ENCODE measurements at places on chromosomes 3 and 15.
A peak's percentile ranks its signal among the peaks of the same experiment; 100 is the strongest.

DNA sequence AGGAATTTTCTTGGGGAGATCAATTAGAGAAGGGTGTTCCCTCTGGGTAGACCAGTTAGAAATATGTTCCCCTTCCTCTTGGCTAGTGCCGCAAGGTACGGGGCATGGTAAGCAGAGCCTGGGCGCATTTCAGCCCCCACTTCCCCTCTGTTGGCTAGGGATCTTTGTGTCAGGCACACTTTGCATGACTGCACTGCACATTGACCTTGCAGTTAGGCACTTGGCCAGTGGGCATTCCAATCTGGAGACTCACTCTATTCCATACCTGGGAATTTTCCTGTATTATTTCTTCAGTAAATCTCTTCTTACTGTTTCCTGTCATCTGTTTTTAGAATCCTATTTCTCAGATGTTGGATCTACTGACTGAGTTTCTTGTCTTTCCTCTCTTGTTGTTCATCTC is 30.0 kb upstream of the CACNA1D start:
- H3K36me3 ChIP-seq: no peaks in the 10 kb centered on the region
- no peak for DNase-seq
- H3K4me1 ChIP-seq: no peaks in the 10 kb centered on the region
- no peak overlapping the region for H3K27ac ChIP-seq

DNA sequence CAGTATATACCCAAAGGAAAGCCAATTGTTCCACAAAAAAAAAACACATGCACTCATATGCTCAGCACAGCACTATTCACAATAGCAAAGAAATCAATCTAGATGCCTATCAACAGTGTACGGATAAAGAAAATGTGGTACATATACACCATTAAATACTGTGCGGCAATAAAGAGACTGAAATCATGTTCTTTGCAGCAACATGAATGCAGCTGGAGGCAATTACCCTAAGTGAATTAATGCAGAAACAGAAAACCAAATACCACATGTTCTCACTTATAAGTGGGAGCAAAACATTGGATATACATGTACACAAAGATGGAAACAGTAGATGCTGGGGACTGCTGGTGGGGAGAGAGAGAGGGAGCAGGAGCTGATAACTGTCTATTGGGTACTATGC is 124.2 kb upstream of the AADACL2 start:
- H3K27ac ChIP-seq: no peak overlapping the region
- no peak overlapping the region for H3K4me3 ChIP-seq
- peaks cover 16% of the 10 kb centered on the region for H3K27me3 ChIP-seq
- H3K36me3 ChIP-seq: no peaks in the 10 kb centered on the region
- no peak for DNase-seq

- no peaks in the 10 kb centered on the region for H3K4me1 ChIP-seq
- no peaks in the 10 kb centered on the region for H3K36me3 ChIP-seq
- H3K4me3 ChIP-seq: no peak overlapping the region
- no peaks in the 10 kb centered on the region for H3K27me3 ChIP-seq
- no peak for DNase-seq
Measured at GRCh38 chr3:105077060-105077822, 289.5 kb upstream of the ALCAM start.

- H3K4me3 ChIP-seq: no peak overlapping the region
- no peak for DNase-seq
- H3K27me3 ChIP-seq: no peaks in the 10 kb centered on the region
- H3K36me3 ChIP-seq: peaks cover 7% of the 10 kb centered on the region
Measured at GRCh38 chr3:186517218-186517617, 27.0 kb downstream of the CRYGS start.

DNA sequence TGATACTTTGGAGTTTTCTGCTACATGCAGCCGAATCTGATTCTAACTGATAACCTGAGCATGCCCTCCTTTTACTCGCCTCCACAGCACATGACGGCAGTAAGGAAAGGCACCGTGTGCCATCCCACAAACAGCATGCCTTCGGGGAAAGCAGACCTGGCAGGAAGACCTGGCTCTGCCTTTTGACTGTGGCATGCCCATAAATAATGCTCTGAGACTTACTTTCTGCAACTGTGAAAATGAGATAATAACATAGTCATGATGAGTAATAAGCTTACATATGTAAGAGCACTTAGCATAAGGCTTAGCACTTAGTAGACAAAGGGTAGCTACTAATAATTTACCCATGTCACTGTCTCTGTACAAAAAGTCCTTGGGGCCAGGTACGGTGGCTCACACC is 32.9 kb downstream of the MTHFS start:
- H3K27me3 ChIP-seq: no peaks in the 10 kb centered on the region
- H3K27ac ChIP-seq: no peak overlapping the region
- no peak for DNase-seq
- H3K4me1 ChIP-seq: peaks cover 14% of the 10 kb centered on the region
- peaks cover 25% of the 10 kb centered on the region for H3K36me3 ChIP-seq

DNA sequence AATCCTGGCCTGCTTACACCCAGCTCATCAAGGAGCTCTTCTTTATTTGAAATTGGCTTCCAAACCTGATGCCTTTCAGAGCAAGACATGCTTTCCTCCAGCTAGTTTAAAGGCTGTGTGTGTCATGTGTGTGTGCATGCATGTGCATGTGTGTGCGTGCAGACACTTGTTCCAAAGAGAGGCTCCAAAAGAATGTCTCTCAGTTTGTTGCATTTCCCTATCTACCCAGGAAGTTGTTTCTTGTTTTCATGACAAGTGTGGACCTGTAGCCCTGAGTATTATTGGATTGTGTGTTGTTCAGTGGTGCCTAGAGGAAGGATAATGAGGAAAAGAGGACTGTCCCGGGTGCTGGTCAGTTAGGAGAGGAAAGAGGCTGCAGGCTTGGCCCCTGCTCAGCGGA is 240.0 kb downstream of the THSD4 start:
- no peaks in the 10 kb centered on the region for H3K4me1 ChIP-seq
- DNase-seq: no peak
- H3K36me3 ChIP-seq: no peaks in the 10 kb centered on the region
- H3K4me3 ChIP-seq: no peak overlapping the region
- no peak overlapping the region for H3K27ac ChIP-seq

DNA sequence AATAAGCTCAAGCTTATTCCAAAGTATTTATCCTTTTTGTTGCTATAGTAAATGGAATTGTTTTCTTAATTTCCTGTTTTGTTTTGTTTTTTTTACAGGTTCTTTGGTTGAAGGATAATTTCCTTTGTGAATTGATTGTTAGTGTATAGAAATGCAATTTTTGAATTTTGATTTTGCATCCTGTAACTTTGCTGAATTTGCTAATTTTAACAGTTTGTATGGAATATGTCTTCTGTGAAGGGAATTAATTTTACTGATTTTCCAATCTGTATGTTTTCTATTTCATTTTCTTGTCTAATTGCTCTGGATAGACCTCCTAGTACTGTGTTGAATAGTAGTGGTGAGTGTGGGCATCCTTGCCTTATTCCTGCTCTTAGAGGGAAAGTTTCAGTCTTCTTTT is 28.3 kb downstream of the PFN2 start:
- no peaks in the 10 kb centered on the region for H3K27me3 ChIP-seq
- H3K27ac ChIP-seq: no peak overlapping the region
- DNase-seq: no peak
- no peak overlapping the region for H3K4me3 ChIP-seq

GRCh38 chr3:46521096-46521495 is 23.3 kb downstream of the RTP3 start:
- H3K36me3 ChIP-seq: no peaks in the 10 kb centered on the region
- no peak overlapping the region for H3K27ac ChIP-seq
- H3K27me3 ChIP-seq: peaks cover under 1% of the 10 kb centered on the region
- H3K4me3 ChIP-seq: no peak overlapping the region
- H3K4me1 ChIP-seq: no peaks in the 10 kb centered on the region

- peaks cover 4% of the 10 kb centered on the region for H3K4me1 ChIP-seq
- no peak for DNase-seq
- H3K27ac ChIP-seq: no peak overlapping the region
- H3K4me3 ChIP-seq: no peak overlapping the region
Measured at GRCh38 chr3:183817639-183818038, 7.7 kb downstream of the MAP6D1 start.

GRCh38 chr3:71784201-71784913 is 591 bp downstream of the PROK2 start:
- peaks cover 63% of the 10 kb centered on the region for H3K27me3 ChIP-seq
- no peak for DNase-seq
- H3K36me3 ChIP-seq: peaks cover 3% of the 10 kb centered on the region
- H3K4me3 ChIP-seq: peak overlapping the region; percentile 80
